ENCODE measurements at places on chromosomes 11 and 22.

DNA sequence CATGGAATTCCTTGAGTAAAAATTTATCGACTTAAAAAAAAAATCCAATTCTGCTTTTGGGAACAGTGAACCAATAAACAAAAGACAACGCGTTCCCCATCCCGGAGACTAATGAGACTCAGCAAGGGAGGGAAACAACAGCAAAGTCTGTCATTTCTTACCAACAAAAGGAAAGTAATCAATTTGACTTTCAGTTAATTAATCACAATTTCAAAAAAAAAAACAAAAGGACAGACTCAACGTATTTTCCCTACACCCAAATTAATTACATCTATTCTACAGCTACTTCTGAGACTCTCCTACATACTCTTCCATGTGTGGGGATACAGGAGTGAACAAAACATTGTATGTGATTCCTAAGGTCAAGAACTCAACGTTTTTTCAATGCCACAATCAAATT lies 1.9 kb downstream of the RDX start:
- DNase-seq, result no peak

- DNase-seq, result no peak
These were observed 50.3 kb downstream of the C11orf71 start for GRCh38 chr11:114350022-114350421.

DNA sequence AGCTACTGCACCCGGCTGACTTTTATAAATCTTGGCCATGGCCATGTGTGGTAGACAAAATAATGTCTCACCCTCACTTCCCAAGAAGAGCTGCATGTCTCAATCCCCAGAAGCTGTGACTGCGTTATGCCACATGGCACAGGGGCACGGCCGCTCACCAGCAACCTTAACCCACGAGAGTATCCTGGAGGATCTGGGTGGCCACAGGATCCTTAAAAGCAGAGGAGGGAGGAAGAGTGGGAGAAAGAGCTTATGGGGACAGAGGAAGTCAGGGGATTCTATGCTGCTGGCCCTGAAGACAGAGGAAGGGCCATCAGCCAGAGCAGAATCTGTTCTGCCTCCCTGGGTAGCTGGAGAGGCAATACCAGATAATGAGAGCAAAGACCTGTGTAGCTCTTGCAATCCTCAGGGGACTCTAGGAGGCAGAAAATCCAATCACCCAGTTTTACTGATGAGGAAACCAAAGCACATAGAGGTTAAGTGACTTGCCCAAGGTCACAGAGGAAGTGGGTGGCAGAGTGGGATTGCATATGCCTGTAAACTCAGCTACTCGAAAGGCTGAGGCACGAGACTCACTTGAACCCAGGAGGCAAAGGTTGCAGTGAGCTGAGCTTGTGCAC lies 55.3 kb downstream of the CELSR1 start:
- no peak for DNase-seq

DNA sequence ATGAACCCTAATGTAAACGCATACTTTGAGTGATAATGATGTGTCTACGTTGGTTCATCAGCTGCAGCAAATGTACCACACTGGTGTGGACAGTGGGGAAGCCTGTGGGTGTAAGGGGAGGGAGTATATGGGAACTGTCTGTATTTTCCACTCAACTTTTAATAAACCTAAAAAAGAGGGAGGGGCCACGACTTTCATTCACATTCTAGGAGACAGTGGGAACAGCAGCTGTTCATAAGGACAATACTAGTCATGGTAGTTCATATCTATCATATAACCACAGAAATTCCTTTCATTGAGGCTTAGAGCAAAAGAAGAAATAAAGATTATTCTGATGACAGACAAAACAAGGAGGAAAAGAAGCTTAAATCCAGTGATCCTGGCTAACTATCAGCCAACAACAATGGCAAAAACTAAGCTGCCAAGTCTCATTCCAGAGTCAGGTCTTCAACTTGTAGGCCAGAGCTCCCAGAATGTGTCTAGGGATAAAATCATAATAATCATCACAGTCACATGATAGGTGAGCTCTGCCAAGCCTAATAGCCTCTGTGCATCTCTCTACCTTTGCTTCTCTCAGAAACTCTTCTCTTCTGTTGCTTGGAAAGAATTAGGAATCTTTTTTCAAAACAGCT lies 59.4 kb upstream of the CHRM4 start:
- DNase-seq, result no peak

DNA sequence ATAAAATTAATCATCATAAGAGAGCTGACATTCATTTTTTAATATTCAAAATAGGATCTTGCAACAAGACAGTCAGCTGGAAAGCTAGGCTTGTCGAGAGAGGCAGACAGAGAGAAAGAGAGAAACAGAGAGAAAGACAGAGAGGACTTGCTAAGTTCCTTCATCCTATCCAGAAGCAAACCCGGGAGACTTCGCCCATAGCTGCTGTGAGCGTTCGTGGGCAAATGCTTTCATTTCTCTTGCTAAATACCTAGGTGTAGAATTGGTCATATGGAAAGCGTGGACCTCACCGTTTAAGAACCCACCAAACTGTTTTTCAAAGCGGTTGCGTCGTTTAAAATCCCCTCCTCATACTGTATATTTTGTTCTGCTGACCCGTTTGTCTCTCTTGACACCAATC lies 25.3 kb upstream of the KRTAP5-6 start:
- no peak for DNase-seq

DNA sequence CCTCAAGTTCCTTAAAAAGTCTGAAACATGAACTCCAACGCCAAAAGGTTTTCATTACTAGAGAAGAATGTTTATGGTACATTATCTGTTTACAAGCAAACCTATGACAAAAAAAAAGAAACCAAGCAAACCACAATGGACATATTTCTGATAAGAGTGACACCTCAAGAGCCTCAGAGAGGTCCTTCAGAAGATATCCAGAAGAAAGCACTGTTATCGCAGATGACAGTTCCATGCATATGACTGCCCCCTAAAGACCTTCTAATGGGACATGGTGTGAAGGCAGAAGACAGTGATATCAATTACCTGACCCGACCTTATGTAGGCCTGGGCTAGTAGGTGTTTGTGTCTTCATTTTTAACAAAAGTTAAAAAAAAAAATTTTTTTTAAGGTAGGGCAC lies 3.1 kb downstream of the HDHD5 start:
- no peak for DNase-seq

- DNase-seq, result no peak
These were observed 48.9 kb downstream of the FAR1 start for GRCh38 chr11:13717331-13717730.

- no peak for DNase-seq
These were observed 115.9 kb downstream of the RAB38 start for GRCh38 chr11:88059326-88059725.

- no peak for DNase-seq
These were observed 10.3 kb downstream of the PARVG start for GRCh38 chr22:44191036-44191454.
